ENCODE measurements at places on chromosomes 4 and X.
A peak's percentile ranks its signal among the peaks of the same experiment; 100 is the strongest.

GRCh38 chr4:53706422-53707032, 115.2 kb upstream of the LNX1 start:
- DNase-seq: no peak

GRCh38 chr4:176193126-176193525, 2.3 kb downstream of the SPATA4 start:
- no peak for DNase-seq

- DNase-seq: no peak
These were observed 581.4 kb upstream of the DIPK2B start for GRCh38 chrX:45781901-45782553.

- DNase-seq: no peak
These were observed 7.4 kb downstream of the BDH2 start for GRCh38 chr4:103092245-103092644.

GRCh38 chrX:16347968-16348670, 180.8 kb downstream of the MAGEB17 start:
- no peak for DNase-seq

GRCh38 chr4:30903502-30904214, 183.5 kb downstream of the PCDH7 start:
- DNase-seq: no peak

GRCh38 chr4:16890651-16891050, 7.8 kb downstream of the LDB2 start:
- DNase-seq: no peak

- no peak for DNase-seq
These were observed 4.6 kb upstream of the DGKK start for GRCh38 chrX:50475208-50475607.

- DNase-seq: no peak
These were observed 14.6 kb downstream of the CTBP1 start for GRCh38 chr4:1234309-1234695.

- no peak for DNase-seq
These were observed 2.0 kb downstream of the TIGD4 start for GRCh38 chr4:152777488-152777887.

DNA sequence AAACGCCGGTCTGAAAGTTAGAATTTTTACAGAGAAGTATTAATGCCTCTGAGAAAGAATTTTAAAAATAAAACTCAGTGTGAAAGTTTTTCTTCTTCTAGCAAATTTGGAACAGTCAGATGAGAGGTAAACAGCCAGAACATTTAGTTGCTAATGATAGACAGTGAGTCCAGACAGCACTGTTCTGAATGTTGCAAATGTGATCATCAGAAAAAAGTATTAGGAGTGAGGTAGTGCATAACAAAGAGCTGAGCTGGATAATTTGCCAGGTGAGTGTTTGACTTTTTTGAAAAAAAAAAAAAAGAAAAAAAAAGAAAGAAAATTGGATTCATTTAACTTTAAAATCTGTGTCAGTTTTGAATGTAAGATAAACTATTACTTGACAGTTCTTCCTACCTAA, 42.0 kb upstream of the GRPR start:
- DNase-seq: no peak

DNA sequence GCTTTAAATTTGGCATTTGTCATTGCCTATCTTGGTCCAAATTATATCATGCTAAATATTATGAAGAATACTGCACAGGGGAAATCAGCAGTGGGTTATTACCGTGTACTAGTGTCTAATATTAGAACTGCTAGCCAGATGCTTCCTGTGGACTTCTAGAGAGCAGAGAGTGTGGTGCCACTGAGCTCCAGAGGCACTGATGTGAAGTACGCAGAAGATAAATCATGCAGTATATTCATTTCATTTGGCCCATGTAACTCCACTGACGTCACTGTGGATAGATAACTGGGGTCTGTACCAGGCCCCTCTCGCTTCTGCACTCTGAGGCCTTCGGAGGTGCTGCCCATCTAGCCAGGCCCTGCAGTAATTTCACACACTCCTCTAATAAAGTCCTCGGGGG, 80.0 kb downstream of the ALPK1 start:
- DNase-seq: no peak

- no peak for DNase-seq
These were observed 369.6 kb upstream of the SLC7A11 start for GRCh38 chr4:138611721-138612120.

DNA sequence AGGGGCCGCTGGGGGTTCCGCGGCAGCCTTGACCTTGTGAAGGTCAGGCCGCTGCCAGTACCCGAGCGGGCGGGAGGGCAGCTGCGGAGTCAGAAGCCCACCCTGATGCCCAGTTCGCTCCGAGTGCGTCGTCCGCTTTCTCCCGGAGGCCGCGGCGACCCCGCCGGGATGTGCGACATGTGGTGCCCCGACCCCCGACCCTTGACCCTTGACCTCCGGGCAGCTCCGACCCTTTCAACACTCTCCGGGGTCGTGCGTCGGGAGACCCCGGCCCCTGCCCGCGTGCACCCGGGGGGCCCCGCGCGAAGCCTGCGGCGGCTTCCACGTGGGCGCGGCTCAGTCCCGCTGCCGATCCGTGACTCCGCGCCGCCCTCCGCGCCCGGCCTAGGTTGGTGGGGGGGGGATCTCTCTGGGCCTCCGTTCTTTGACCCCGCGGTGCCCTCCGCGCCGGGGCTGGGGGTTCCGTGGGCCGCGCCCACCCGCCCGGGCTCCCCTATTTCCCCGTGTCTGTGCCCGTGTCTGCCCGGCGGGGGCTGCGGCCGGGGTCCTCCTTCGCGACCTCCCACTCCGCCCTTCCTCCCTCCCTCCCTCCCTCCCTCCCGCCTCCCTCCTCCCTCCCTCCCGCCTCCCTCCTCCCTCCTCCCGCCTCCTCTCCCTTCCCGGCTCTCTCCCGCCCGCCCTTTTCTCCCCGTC, 609 bp upstream of the SLC25A6 start:
- DNase-seq: no peak

- no peak for DNase-seq
These were observed 56.6 kb downstream of the ABLIM2 start for GRCh38 chr4:8102076-8102355.

DNA sequence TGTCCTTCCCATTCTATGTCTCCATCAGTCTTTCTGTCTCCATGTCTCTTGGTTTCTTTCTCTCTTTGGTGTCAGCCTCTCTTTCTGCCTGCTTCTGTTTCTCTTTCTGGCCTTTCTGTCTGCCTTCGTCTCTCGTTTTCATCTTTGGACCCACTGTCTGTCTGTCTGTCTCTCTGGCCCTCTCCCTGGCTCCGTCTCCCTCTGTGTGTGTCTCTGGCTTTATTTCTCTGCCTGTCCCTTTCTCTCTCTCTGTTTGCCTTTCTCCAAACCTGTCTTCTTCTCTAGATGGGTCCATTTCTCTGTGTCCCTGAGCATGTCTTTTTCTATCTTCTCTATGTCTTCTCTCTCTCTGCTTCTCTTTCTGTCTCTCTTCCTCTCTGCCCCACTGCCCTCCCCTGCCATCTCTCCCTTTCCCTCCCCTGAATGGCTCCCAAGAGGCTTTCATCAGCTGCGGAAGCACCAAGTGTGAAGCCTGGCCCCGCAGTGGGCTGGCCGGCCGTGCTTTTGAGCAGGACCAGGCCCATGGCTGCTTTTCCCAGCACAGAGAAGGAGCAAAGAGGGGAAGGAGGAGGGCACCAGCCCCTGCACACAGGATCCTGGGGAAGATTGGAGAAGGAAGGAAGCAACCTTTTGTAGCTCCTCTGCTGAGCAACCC, 57.4 kb downstream of the PJA1 start:
- no peak for DNase-seq

DNA sequence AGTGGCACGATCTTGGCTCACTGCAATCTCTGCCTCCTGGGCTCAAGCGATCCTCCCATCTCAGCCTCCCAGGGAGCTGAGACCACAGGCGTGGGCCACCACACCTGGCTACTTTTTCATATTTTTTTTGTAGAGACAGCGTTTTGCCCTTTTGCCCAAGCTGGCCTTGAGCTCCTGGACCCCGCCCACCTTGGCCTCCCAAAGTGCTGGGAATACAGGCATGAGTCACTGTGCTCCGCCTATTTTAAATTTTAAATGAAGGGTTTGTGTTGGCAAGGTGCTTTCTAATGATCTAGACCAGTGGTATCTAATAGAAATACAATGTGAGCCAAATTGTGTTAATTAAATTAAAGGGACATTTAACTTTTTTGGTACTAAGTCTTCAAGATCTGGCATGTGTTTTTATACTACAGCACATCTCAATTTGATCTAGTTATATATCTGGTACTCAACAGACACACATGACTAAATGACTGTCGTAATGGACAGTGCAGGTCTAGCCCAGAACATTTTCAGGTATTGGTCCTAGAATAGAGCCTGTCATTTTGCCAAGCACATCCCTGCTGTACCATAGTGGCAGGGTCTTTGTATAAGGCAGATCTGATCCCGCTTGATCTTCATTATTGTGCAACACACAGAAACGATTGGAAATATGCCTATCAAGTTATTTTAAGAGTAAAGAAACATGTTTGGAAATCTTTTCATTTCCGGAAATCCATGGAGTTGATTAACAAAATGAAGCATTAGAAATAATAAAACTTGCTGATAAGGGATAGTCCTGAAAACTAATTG, 7.3 kb downstream of the PGK1 start:
- DNase-seq: no peak

- DNase-seq: no peak
These were observed 909.0 kb upstream of the PCDH10 start for GRCh38 chr4:132240081-132240480.

- no peak for DNase-seq
These were observed 44.4 kb downstream of the SEL1L3 start for GRCh38 chr4:25818371-25818871.

GRCh38 chr4:159355466-159355865, 252.6 kb downstream of the RAPGEF2 start:
- DNase-seq: no peak

DNA sequence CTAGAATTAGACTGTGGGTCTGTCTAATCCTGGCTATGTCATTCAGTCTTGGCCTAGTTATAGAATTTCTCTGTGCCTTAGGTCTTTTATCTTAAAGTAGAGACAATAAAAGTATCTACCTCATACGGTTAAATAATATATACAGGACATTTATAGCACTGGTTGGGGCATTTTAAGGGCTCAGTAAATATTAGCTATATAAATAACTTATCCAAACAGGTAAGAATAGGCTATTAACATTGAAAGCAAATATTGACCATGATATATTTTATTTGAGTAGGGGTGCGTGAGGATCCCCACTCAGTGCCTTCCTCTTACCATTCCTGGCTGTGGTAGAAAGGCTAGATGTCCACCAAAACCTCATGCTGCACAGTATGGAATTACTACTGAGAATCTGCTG, 47.4 kb downstream of the HSD17B13 start:
- no peak for DNase-seq

GRCh38 chrX:105910563-105911105, 88.3 kb downstream of the NRK start:
- no peak for DNase-seq

- no peak for DNase-seq
These were observed 9.7 kb downstream of the HOPX start for GRCh38 chr4:56671373-56671772.

- no peak for DNase-seq
These were observed 18.2 kb downstream of the AREG start for GRCh38 chr4:74463123-74463522.

DNA sequence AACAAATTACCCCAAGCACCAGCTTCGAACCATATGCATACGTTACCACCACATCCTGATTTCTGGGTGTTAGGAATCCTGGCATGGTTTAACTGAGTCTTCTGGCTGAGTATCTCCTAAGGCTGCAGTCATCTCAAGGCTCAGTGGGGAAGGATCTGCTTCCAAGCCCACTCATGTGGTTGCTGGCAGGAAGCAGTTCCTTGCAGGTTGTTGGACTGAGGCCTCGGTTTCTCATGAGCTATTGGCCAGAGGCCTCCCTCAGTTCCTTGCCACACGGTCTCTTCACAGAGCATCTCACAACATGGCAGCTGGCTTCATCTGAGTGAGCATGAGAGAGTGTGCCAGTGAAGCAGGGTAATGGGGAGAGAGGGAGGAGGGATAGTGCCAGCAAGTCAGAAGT, 96.1 kb upstream of the MTM1 start:
- DNase-seq: no peak

DNA sequence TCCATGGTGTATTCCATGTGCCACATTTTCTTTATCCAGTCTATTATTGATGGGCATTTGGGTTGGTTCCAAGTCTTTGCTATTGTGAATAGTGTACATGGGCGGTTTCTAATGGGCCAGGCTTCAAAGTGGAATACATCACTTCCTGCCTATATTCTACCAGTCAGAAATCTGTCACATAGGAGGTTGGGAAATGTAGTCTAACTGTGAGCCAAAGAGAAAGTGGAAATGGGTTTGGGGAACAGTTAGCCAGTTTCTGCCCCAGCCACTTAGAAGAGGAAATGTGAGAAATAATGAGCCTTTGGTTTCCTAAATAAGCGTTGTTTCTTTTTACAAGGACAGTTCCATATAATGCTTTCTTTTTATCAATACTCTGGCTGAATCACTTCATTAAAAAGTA, 85.1 kb upstream of the AP1S2 start:
- DNase-seq: no peak

- DNase-seq: no peak
These were observed 169.4 kb downstream of the ZNF674 start for GRCh38 chrX:46375831-46376230.

GRCh38 chr4:54517781-54518444, 139.8 kb upstream of the KIT start:
- peak; percentile 59 for DNase-seq

DNA sequence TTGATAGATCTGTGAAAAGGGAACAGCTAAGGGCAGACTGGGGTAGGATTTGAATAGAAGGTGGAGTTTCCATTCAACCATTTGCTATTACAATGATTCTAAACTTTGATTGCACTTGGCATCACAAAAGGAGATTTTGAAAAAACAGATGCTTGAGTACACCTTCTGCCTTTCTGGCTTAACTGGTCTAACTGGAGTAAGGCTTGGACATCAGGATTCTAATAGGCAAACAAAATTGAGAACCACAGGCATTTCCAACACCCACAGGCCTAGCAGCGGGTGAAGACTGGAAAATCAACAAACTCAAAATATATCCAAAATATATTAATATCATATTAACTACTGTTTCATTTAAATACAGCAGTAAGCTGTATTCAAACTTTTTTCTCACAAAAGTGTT, 1.9 kb upstream of the VEGFC start:
- no peak for DNase-seq

- no peak for DNase-seq
These were observed 6.3 kb downstream of the CPLX1 start for GRCh38 chr4:819401-820229.

Data from hematopoietic multipotent progenitor cell (in vitro differentiated cells).